Calu3 (cell line): ENCODE measurements at places on chromosomes 5 and 9. TPM values are rescaled to one million over a fixed set of nuclear protein-coding genes. Genes with fewer than 3 reads are reported as not detected.

DNA sequence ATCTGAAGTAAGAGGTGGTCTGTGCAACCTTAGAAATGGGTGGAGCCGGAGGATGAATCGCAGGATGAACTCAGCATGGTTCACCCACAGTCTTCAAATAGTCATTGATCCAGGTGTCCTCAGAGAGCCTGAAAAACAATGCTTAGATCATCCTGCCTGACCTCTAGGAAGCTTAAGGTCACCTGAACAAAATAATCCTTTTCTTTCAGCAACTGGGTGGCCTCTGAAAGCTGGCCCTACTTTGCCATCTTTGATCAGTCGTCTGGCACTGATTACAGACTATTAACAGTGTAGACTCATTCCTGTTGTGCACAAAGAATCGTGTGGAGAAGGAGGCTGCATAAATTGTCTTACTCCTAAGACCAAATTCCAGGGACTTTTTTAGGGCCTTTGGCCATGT lies 50.7 kb downstream of the PIP5K1B start:
- no peak for DNase-seq
- H3K4me1 ChIP-seq, result peaks cover 9% of the 10 kb centered on the region
- H3K27ac ChIP-seq, result no peak overlapping the region

GRCh38 chr5:138945421-138946240 lies 70.5 kb upstream of the LRRTM2 start:
- H3K36me3 ChIP-seq, result peaks cover 37% of the 10 kb centered on the region
- no peak overlapping the region for H3K4me3 ChIP-seq
- DNase-seq, result no peak
- H3K4me1 ChIP-seq, result no peaks in the 10 kb centered on the region

DNA sequence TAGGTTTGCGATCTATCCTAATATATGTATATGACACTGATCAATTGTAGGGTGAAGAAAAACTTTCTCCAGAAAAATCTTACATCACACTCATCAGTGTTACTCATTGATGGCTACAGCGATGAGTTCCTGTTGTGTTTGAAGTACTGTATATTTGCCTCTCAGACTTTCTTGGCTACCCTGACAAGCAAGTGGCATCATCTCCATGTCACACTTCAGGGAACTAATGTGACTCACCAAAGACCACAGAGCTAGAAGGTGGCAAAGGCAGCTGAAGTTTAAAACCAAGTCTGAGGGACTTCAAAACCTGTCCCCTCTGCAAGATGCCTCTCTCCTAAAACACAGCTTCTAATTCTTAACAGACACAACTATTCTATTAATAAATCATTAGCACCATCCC lies 451.4 kb downstream of the CTNND2 start:
- no peak overlapping the region for H3K4me3 ChIP-seq
- no peaks in the 10 kb centered on the region for H3K4me1 ChIP-seq
- DNase-seq, result no peak
- H3K27me3 ChIP-seq, result no peaks in the 10 kb centered on the region
- no peaks in the 10 kb centered on the region for H3K36me3 ChIP-seq

GRCh38 chr9:135165756-135166519 lies 78.5 kb downstream of the OLFM1 start:
- no peaks in the 10 kb centered on the region for H3K36me3 ChIP-seq
- H3K4me1 ChIP-seq, result no peaks in the 10 kb centered on the region
- H3K27me3 ChIP-seq, result peaks cover 43% of the 10 kb centered on the region
- DNase-seq, result no peak
- no peak overlapping the region for H3K27ac ChIP-seq

Gene ARHGEF37
- 13.0 and 16.1 TPM in 2 replicates for total RNA-seq
